ENCODE measurements at places on chromosomes 12 and 14.
A peak's percentile ranks its signal among the peaks of the same experiment; 100 is the strongest.

DNA sequence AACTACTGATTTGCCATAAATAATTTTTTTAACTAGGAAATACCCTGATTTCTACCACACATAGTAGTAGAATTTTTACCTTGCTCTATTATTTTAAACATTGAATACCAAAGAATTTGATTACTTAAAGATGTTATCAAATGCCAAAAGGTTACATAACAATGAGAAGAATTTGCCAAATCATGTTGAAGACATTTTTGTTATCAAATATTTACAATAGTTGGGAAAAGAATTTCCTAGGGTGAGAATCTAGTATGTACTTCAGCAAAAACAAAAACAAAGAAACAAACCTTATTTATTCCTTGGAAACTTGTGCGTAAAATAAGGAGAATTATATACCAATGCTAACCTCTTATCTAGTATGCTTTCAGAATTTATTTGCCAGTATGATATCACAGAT, 107.2 kb downstream of the SCAF11 start:
- DNase-seq, result no peak

DNA sequence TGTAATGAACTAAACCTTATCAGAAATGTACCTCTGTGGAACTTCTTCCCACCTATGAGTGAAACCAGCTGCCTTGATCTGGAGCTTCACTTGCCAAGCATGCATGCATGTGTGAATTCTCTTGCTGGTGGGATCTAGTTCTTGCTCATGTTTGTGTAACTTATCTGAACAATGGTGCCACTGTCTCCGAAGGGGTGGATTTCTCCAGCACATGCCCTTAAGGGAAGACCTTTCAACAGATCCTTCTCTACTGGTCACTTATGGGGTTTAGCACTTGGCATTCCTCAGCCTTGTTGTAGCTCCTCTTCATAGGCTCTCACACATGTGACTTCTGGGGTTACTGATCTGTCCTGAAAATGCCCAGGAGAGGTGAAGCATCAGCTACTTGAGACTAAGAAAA, 25.0 kb downstream of the SMOC1 start:
- DNase-seq, result no peak

DNA sequence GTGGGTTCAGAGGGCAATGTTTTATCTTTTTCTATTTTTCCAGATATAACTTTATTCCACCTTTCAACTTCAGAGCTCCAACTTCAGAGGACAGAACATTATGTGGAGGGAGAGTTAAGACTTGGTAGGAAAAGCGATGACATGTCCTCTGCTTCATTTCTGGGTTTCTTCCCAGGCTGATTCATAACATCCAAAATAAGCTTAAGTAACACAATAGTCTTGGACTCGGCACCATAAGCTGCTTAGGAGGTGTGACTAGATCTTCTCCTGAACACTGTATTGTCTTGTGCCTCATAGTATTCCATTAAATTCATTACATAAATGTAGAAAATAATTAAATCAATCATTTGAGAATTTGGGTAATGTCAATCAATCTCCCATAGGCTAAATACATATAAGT, 95.5 kb upstream of the PDE3A start:
- DNase-seq, result no peak

DNA sequence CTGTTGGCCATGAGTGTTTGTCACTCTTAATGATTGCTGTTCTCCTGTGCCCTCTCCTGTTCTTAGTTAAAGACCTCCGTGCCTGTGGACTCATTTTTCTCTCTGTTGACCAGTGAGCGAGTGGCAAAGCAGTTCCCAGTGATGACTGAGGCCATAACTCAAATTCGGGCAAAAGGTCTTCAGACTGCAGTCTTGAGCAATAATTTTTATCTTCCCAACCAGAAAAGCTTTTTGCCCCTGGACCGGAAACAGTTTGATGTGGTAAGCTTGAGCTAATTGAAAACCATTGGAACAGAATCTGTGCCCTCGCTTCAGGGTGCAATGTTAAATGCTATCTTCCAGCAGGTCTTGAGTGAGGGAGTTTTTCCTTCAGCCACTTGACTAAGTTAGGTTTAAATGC, 19.8 kb downstream of the ACAD10 start:
- no peak for DNase-seq

GRCh38 chr14:89629383-89629782, 212.3 kb upstream of the FOXN3 start:
- no peak for DNase-seq

GRCh38 chr12:128455851-128456250, 188.9 kb downstream of the TMEM132C start:
- no peak for DNase-seq

- peak; percentile 51 for DNase-seq
Observed at GRCh38 chr12:49358483-49359141, 8.7 kb upstream of the SPATS2 start.

DNA sequence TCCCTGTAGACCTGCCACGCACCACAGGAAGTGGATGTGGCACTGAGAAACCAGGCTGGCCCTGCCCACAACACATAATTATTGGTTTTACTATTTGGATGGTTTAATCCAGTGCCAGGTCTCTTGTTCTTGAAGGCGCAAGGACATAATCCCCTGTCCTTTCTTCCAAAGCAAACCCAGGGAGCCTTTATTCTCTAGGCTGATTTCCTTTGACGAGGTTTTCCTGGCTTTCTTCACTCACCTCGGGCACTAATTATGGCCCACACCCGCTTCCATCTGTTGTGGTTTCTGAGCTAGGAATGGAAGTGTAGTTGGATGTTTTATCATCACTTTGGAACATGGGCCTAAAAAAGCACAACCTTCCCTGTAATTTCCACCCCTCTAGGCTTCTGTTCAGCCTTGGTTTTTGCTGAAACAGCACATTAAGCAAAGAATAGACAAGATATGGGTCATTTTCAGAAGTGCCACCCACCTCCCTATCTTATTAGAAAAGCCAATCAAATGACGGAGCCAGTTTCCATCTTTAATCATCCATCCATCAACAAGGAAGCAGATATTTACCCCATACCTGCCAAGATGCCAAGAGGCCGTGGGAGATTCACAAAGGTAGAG, 73.9 kb downstream of the PPP1R36 start:
- no peak for DNase-seq

DNA sequence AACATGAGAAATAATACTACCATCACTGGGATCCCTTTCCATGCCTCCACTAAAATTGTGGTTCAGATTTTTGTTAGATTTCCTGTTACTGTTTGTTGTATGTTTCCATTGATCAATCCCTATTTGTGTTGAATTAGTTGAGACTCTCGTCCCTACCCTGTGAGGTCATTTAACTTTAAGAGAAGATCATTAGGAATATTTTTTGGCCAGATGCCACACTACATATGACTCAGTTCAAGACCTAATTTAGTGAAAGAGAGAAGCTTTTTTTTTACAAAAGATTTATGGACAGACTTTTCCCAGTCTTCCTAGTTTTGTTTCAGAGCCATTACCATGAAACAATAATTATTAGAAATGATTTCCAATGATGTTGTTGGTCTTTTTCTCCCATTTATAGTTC, 35.5 kb downstream of the CPSF6 start:
- DNase-seq, result no peak
